ENCODE measurements at places on chromosomes 2 and 18.

- DNase-seq: no peak
Measured at GRCh38 chr18:39340418-39340817, 1774.8 kb upstream of the CELF4 start.

GRCh38 chr2:100959225-100959880, 42.7 kb upstream of the RPL31 start:
- DNase-seq: no peak

- no peak for DNase-seq
Measured at GRCh38 chr2:207871911-207872310, 102.2 kb upstream of the FZD5 start.

DNA sequence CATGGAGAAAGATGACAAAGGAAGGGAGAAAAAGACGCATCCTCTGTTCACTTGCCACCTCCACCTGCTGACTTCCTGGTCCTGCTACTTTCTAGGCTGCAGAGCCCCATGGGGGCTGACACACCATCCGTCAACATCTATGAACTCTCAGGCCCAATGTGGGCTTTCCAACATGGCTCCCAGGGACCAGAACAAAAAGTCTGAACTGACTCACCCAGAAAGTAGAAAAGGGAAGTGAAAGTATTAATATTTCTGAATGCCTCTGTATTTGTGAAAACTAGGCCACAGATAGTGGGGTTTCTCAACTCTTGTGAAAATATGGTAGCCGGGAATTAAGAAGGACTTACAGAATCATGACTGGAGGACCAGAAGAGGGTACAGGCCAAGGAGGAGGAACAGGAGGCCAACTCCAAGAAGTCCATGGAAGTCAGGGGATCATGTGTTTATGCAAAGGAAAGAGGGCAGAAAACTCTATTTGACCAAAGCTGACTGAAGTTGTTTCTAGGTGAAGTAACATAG, 123.1 kb upstream of the CAB39 start:
- no peak for DNase-seq

DNA sequence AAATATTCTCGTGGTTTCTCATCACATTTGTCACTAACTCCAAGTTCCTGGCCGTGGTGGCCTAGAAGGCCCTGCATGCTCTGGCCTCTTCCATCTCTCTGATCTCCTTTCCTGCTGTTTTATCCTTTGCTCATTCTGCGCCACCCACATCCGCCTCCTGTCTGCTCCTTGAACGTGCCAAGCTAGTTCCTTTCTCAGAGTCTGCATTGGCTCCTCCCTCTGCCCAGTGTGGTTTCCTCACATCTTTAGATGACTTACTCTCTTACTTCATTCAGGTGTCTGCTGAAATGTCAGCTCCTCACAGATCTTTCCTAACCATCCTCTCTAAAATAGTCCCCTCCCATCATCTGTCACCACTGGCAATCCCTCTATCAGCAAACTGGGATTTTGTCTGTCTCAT, 158.6 kb upstream of the RBMS1 start:
- DNase-seq: no peak

DNA sequence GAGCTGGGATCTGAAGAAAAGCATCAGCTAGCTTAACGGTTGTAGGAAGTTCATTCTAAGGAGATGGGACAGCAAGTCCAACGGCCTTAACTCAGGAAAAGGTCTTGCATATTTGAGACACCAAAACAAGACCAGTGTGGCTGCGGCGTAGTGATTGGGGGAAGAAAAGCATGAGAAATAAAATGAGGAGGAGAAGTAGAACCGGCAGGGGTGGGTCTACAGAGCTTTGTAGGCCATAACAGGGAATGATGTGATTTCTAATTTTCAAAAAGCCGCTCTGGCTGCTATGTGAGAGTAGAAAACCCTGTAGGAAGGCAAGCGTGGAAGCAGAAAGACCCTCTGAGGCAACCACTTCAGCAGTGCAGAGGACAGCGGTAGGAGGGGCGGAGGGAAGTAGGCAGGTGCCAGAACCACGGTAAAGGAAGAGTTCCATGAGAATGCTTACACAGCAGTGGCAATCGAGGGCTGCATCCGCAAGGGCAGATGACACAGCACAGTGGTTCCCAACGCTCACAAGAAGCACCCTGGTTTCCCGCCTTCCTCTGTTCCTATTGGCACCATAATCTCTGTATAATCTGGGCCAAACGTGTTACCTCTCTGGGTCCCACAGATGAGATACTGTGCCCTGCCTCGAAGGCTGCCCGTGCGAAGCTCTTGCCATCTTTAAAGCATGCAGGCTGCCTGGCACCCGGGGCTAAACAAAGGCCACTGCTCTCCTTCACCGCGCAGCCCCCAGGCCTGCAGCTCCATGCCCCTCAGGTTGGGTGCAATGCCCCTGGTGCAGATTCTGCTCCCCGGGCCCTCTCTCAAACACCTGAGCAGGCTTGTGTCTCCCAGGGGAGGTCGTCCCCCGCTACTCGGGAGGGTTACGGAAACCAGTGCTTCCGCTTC, 795 bp downstream of the ANKRD39 start:
- DNase-seq: no peak

DNA sequence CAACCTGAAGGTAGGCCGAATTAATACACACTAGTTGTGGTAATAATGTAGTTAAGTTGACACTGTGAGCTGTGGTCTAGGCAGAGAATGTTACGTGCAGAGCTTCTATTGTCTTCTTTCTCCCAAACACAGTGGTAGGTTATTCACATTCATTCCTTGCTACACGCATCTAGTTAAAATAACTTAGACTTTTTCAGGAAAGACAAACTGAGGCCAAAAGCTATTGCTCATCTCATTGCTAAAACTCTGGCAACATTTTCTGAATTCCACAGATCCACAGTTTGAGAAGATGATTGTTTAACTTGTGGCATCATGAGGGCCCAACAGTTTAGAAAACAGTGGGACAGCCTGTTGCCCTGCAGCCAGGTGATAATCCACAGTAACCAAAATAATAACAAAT, 850.4 kb upstream of the FSHR start:
- no peak for DNase-seq

DNA sequence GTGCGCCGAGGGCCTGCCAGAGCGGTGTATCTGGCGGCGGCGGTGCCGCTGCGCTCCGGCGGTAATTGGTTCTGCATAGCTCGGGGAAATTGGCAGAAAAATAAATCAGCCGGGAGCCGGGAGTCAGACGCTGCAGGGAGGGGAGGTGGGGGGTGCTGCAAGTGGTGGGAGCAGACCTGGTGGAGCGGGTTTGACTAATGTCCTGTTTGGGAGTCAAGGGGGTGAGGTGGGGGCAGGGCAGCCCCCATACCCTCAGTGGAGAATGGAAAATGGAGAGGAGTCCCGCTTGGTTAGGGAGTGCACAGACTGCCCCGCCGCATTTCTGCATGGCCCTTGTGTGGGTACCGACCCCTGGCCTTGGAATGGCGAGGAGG, 107.3 kb downstream of the DYSF start:
- no peak for DNase-seq

GRCh38 chr2:196166876-196167275, 4.5 kb downstream of the STK17B start:
- no peak for DNase-seq

- no peak for DNase-seq
Measured at GRCh38 chr18:22314420-22314819, 103.3 kb downstream of the CTAGE1 start.

GRCh38 chr18:13414521-13414920, 196.0 kb downstream of the LDLRAD4 start:
- no peak for DNase-seq

DNA sequence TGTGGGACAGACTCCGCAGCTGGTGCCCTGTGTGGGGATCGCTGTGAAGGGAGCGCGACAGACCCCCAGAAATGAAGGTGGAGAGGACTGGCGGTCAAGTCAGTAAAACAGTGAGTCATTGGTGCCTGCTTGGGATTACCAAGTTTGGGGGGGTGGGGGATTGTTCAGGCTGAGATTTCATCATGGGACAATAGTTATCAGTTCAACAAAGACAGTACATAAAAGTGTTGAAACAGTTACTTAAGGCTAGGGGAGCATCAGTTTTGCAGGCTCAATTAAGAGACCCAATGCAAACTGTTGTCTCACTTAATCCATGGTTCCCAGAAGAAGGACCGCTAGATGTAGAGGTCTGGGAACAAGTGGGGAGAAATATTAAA, 42.4 kb upstream of the PDK1 start:
- DNase-seq: no peak

DNA sequence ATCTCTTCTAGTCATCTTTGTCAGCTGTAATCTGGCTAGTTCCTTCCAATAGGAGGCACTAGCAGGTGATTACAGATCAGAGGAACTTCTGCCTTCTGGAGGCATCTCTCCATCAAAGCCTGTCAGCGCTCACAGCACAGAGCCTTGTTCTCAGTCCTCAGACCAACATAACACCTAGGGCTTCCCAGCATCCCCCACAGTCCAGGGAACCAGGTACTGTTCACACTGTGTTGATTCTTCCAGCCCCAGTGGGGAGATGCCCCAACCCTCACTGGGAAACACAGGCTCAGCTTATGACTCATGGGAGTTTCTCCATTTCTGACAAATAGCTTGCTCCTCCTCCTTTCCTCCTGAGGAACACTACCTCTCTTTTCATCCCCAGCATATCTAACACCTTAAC, 601.7 kb downstream of the CBLN2 start:
- no peak for DNase-seq

GRCh38 chr2:132599556-132599955, 70.4 kb downstream of the LYPD1 start:
- no peak for DNase-seq

- no peak for DNase-seq
Measured at GRCh38 chr2:178844269-178844668, 37.0 kb upstream of the TTN start.

- no peak for DNase-seq
Measured at GRCh38 chr2:12155303-12156051, 409.0 kb downstream of the LPIN1 start.

DNA sequence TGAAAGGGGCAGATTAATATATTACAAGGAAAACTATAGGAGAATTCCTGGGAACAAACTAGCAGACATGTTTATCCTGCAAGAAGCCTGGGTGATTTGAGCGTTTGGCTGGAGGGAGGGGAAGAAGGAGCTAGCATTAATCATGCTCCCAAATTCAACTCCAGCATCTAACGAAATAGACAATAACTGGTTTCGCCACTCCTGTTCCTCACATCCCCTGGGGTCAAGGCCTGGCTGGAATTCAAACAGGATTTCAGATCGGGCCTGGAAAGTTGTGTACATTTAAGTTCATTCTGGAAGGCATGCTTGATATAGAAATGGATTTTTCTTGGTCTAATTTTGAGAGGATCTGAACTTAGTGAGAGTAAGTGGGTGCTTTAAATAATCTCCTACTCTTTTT, 126.1 kb upstream of the CTAGE1 start:
- DNase-seq: no peak

DNA sequence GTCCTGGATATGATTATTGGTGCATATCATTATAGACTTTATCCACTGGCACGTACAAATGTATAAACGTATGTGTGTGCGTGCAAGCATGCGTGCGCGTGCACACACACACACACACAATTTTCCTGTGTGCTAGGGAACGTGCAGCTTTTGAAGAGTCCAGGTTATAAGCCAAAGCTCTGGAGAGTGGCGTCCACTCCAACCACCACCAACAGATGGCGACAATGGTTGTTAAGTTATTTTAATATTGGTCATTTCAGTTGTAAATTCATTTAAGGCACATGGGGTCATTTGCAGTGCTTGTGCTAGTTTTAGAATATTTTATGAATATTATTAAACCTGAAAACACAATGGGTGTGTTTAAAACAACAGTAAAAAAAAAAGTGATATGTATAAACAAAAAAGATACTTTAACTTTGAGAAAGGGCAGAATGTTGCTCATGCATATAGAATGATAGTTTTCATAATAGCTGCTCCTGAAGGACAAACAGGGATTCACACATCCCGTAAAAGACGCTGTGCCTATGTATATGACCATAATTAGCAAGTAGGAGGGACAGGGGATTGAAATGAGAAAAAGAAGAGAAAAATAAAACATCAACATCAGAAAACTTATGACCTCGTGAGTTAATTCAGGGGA, 124.2 kb upstream of the ITGB6 start:
- no peak for DNase-seq

- no peak for DNase-seq
Measured at GRCh38 chr2:120305937-120306490, 39.9 kb upstream of the INHBB start.

GRCh38 chr2:43305517-43305916, 79.1 kb upstream of the ZFP36L2 start:
- no peak for DNase-seq

DNA sequence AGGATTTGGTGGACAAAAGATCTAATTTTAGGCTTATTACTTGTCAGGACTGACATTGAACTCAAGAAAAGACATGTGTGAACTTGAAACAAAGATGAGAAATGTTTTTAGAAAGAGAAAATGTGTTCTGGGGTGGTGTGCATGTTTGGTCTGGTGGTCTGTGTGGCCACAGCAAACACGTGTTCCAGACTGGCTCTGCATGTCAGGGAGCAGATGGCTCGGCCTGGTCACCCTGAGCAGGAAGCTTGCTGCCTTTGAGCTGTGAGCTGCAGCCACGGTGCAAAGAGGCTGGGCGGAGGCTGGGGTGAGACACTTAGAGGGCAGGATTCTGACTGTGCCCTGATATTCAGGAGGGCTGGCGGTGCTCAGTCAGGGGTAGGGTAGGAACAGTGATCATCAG, 186.1 kb downstream of the CTIF start:
- no peak for DNase-seq

- no peak for DNase-seq
Measured at GRCh38 chr2:173589604-173590275, 235.1 kb downstream of the CDCA7 start.

DNA sequence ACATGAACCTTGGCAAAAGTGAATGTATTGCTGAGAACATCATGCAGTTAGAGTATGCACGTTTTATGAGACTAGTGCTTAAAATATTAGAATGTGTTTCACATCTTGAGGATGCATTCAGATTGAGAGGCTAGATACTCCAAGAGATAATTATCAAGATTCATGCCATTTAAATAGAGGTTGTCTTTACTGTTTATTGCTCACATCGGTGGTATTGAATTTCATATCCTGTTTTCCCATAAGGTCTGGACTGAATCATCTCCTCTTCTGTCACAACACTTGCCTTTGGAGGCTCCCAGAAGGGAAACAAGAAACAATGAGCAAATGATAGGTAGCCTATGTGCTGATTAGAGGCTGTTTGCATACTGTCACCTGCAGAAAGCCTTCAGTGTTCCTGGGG, 83.8 kb downstream of the CLHC1 start:
- no peak for DNase-seq

GRCh38 chr2:152602750-152603149, 114.5 kb downstream of the PRPF40A start:
- no peak for DNase-seq

GRCh38 chr2:168583064-168583709, 127.1 kb downstream of the CERS6 start:
- DNase-seq: no peak

GRCh38 chr2:28082131-28082530, 191.6 kb downstream of the BABAM2 start:
- no peak for DNase-seq

DNA sequence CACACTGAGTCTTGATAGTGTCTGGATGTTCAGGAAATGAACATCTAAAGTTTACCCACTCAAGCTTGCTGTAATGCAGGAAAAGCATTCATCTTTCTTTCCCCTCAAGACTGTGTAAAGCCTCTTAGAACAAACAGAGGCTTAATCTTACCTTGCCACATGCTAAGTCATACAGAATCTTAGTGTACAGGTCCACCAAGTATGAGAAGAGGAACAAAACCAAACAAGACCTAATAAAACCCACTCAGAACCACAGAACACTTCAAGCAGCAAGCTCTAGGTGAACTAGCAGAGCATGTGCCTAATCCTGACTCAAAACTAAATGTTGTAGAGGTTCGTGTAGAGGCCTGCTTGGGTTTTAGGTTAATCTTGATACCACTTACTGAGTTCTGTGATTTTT, 97.6 kb downstream of the SPTBN1 start:
- no peak for DNase-seq

GRCh38 chr18:55988537-55988936, 400.5 kb upstream of the TCF4 start:
- DNase-seq: no peak
